HL-60 (cell line): ENCODE measurements at places on chromosomes 16 and 17.
A peak's percentile ranks its signal among the peaks of the same experiment; 100 is the strongest.

DNA sequence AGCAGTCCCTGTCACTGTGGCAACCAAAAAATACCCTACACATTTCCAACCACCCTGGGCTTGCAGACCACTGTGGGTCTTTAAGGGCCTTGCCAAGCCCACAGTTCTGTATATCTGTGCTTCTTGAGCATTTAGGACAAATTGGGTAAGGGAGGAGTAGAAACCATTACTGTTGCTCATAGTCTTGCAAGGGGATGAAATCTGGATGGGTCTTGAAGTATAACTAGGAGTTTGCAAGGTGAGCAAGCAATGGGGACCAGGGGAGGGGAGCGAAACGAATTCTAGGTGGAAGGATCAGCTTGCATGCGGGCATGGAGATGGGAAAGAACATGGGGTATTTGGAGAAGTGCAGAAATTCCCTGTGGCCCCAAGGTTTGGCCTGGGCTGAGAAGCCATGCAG lies 202.9 kb downstream of the RAB11FIP4 start:
- no peak for DNase-seq

GRCh38 chr17:1384905-1385435 lies 15.1 kb downstream of the YWHAE start:
- DNase-seq = no peak

DNA sequence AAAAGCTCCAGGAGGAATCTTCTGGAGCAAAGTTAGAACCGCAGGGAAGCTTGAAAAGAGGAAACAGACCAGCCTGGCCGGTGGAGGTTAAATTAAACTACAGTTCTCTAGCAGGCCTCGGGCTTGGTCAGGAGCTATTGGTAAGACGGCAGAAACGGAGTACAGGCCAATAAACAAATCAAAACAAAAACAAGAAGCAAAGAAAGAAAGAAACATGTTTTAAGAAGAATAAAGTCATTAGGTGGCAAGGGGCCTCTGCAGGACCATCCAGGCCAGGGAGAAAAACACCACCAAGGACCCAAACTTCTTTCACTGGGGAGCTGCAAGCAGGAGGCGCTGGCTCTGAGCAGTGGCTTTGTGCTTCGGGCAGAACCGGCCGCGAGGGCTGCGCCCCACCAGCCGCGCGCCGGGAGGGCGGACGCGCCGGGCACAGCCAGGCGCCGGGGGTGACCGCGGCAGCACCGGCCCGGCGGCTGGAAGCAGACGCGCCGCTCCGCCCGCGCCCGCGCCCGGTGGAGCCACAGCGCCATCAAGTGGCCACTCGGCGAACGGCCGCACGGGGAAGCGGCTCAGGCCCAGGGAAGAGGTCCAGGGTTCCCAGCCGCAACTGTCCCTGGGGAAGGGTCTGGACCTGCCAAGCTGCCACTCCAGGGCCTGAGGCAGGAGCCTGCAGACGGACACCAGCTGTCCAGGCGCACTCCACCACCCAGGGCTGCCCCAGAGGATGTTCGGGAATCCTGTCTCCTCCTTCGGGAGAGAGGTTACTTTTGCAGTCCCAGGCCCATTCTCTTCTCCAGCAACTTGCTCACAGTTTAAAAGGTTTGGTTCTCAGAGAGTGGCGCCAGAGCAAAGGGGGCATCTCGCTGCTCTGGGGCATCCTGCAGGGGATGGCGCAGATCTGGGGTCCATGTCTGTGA lies 419.4 kb downstream of the SOX9 start:
- DNase-seq = peak; percentile 10

DNA sequence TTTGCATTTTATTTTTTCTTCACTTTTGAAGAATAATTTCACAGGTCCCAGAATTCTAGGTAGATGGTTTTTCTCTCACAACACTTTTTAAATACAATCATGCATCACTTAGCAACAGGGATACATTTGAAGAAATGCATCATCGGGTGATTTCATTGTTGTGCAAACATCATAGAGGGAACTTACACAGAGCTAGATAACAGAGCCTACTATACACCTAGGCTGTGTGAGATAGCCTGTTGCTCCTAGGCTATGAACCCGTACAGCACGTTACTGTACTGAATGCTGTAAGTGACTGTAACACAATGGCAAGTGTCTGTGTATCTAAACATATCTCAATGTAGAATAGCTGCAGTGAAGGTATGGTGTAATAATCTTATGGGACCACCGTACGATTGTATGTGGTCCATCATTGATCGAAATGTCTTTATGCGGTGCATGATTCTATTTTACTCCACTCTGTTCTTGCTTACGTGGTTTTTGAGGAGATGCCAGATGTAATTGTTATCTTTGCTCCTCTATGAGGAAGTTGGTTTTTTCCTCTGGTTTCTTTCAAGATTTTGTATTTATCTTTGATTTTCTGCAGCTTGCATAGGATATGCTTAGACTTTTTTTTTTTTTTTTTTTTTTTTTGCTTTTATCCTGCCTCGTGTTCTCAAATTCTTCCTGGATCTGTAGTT lies 35.5 kb upstream of the TMEM92 start:
- no peak for DNase-seq

DNA sequence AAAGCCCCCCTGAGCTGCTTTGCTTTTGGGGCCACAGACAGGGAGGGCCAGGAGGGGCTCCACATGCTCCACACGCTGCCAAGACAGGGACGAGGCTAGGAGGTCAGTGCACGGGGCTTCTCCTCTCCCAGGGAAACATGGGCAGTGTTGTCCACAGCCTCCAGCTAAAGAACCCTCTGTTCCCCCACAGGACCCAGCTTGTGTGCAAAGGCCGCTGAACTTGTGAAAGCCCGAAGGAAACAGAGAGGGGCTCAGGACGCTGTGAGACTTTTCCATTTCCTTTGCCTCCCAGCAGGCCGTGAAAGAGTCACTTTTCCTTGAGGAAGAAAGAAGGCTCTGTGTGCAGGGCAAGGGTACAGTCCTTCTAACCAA lies 9.7 kb downstream of the CDRT4 start:
- no peak for DNase-seq

DNA sequence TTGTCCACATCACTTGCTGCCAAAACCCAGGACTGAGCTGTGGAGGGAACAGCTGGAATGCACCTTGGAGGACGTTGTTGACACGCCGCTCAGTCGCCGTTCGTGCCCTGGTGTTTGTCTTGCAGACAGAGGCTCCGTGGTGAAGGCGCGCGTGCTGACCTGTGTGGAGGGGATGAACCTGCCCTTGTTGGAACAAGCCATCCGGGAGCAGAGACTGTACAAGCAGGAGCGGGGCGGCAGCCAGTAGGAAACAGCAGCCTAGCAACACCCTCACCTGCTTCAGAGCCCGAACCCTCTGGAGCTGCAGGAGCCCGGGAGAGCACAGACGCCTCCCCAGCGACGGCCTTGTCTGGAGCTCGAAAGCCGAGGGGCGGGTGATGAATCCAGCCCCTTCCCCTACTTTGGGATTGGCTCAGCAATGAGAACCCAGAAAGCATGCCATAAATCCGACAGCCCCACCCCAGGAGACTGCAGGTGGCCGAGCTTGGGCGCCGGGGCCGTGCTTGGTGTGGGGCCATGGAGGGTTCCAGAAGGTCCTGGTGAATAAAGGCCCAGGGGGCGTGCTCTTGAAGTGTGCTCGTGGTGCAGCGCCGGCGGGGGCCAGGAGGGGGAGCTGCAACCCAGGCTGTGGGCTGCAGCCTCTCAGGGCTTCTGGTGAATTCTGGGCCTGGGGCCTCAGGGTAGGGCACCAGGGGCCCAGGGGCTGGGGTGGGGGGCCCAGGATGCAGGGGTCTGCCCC lies 470 bp upstream of the CDK3 start:
- peak; percentile 64 for DNase-seq

GRCh38 chr16:30379158-30379783 lies 3.1 kb downstream of the SEPTIN1 start:
- no peak for DNase-seq

GRCh38 chr16:49704586-49705155 lies 151.2 kb downstream of the ZNF423 start:
- DNase-seq = no peak

DNA sequence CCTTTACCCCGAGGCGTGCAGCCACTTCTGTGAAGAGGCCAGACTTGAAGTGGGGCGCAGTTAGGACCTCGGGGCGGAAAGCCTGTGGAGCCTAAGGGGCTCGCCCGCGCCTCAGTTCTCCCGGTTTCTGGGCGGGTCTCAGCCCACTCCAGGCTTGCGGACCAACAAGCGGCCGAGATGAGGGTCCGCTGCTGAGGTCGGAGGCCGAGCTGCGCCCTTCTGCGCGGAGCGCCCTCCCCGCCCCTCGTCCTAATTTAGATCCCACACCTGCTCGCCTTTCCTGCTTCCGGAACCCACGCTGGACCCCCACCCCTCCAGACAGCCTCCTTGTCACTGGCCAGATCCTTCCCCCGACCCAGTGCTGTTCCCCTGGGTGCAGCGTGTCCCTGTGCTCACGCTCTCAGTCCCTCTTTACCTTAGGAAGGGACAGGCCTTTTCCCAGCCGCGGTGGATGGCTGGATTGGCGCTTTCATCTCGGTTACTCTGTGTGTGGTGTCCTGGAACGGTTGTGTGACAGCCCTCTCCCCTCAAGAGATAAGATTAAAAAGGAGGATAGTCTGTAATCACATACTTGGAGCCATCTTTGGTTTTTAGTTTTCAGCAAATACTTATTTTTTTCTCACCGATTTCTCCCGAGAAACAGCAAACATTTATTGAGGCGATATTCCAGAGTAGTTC lies 933 bp upstream of the ATXN7L3 start:
- no peak for DNase-seq

DNA sequence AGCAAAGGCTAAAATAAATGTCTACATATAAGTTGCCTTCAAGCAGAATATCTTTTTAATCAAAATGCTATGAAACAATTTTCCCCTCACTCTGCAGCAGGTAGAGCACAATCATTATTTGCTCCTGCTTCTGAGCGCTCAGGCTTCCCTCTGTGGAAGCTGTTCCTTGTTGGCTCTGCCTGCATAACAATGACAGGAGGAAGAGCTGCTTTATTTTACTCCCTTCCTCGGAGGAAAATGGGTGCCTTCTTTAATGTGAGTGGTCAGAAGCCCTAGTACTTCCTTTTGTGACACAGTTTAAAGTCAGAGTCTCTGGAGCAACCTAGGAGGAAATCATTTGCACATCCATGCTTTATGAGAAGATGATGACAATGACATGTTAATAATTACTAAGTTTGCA lies 492.1 kb downstream of the CDH8 start:
- no peak for DNase-seq

GRCh38 chr17:27872776-27873175 lies 20.4 kb downstream of the LYRM9 start:
- DNase-seq = no peak

- no peak for DNase-seq
Observed at GRCh38 chr17:58487589-58488427, at the start of gene HSF5. TSS of gene HSF5 (minus strand) at chr17:58488408. CDS start at chr17:58488274, 134 bp downstream.

DNA sequence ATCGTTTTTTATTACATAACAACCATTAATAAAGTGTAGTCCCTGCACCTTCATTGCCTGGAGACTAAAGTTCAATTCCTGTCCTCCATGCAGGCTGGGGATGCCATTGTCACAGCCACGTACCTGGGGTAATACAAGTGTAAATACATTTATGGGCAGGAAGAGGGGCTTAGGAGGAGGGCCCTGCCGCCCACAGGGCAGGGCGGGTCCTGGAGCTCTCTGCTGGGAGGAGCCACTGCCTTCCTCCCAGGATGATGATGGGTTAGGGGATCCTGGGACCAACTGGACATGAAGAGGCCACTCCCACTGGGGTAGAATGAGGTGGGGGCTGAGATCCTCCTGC lies 44.1 kb upstream of the SLC38A10 start:
- no peak for DNase-seq

DNA sequence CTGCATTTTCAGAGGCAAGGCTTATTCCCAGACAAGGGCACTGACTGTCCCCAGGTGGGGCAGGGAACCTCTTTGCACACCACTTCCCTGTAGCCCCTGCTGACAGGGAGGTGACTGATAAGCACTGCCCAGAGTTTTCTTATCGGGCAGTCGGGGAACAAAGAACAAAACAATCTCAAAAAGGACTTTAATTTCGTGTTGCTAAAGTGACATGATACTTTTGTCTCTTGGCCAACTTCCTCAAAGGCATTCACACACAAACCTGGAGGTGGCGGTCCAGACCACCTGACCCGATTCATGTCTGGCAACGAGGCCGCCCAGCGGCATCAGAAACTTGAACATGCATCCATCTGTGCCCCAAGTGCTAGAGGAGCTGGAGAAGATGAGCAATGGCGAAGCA lies 28.9 kb downstream of the ZDHHC7 start:
- DNase-seq = peak; percentile 55

DNA sequence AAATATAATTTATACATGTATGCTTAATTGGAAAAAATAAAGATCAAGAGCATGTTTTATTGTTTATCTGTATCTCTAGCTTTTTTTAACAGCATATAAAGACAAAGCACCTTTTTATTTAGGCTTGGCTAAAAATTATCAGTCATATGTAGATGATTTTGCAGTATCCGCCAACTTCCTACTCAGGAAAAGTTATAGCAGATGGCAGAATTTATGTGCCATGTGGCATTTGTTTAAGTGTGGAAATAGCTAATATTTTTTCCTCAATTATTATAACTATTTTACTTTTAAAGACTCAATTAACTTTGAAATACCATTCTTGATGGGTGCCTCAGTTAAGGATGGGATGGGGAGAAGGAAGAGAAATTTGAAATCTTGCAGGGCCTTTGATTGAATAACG lies 762.1 kb upstream of the RBFOX1 start:
- no peak for DNase-seq

DNA sequence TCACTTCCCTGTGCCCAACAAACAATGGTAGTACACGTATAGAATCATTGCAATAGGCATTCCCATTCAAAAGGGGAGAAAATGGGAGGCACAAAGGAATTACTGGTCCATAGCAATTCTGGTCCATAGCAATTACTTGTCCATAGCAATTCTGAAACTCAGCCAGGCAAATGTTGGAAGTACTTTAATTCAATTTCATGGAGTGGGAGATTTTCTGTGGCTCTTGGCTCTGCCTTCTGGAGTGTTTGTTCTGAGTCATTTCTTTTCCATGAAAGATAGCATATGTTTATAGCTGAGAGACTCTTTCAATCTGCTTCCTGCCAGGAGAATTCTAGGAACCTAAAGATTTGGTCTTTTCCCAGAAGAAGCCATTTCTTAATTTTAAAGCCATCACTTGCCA lies 182.8 kb upstream of the ELAC2 start:
- DNase-seq = no peak

GRCh38 chr16:1314399-1315068 lies 5.1 kb downstream of the UBE2I start:
- no peak for DNase-seq

GRCh38 chr17:16269658-16270057 lies 52.6 kb downstream of the PIGL start:
- DNase-seq = no peak

- no peak for DNase-seq
Observed at GRCh38 chr17:19368229-19368628, 5.7 kb upstream of the B9D1 start.

GRCh38 chr17:83052241-83052564 lies 27.2 kb upstream of the METRNL start:
- no peak for DNase-seq

GRCh38 chr17:14121952-14122351 lies 52.6 kb downstream of the COX10 start:
- DNase-seq = no peak
